ENCODE measurements at places on chromosomes 1 and 21.
A peak's percentile ranks its signal among the peaks of the same experiment; 100 is the strongest.

DNA sequence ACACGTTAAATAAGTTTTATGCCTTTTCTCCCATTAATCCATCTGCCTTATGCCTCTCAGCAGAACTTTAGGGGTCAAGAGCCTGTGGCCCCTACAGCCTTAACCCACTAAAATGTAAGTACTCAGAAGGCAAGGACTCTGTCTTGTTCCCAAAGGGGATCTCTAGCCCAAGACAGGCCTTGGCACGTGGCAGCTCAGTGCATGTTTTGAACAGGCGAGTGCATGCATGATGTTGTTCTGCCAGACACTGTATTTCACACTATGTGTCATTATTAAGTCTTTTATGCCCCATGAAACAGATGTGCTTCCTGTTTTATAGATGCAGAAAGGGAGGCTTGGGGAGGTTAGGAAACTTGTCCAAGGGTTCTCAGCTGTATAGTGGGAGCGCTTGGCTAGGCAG is 102.8 kb downstream of the ETS2 start:
- DNase-seq: no peak

- no peak for DNase-seq
These were observed 594 bp upstream of the PANK4 start for GRCh38 chr1:2526824-2527555.

DNA sequence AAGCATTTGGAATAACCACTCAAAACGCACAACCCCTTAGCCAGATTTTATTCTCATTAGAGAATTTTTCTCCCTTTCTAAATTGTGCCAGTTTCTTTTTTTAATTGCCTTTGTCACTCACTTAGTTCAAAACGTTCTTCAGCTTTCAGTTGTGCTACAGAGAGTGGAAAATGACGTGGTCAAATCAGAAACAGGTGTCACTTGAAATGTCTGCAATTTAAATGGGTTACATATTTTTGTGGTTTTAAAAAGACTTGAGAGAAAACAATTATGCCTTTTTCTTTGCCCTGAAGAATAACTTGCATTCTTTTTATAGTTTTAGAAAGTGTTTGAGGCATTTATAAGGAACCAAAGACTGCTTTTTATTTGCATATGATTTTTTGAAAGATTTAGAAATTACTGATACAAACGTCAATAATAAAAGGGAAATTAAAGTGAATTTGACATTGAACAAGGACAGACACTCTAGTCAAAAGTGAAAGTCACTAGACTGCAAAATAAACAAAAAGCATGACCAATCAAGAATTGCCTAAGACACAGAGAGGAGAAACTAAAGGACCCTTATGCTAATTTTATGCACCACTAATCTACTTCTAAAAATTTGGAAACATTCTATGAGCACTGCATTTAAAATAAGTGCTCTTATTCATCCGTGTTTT is 191.0 kb downstream of the TPR start:
- DNase-seq: peak; percentile 66

DNA sequence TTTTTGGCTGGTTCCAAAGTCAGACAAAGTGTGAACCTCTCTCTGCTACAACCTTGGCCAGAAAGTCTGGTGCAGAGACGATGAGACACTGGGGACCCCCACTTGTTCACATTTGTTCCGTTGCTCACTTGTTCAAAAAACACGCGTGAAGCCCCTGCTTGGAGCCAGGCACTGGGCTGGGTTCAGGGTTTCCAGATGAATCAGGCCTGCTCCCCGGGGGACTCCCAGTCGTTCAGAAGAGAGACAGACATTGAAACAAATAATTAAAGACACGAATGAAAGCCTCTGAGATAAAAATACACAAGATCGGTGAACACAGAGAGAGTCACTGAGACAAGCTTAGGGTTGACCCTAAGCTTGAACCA is 101.5 kb upstream of the RUNX3 start:
- no peak for DNase-seq

DNA sequence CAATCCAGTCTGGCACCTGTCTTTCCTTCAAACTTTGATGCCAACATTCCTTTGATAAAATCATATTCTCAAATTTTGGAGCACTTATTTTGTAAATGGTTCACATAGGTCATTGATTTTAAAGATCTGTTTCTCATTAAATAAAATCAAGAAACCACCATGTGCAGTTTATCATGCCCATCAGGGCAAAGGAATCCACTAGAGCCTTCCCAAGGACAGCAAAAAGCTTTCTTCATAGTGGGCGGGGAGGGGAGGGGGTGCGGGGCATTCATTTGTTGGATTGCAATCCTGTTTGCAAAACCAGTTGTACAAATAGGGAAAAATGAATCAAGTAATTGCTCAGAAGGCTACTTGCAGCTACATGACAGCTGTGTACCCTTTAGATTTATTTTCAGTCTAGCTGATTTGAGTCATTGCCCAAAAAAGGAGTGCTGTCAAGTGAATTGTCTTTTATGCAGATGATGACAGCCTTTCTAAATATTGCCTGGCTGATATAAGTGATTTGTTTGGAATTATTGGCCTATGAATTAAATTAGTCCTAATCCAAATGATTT is 23.0 kb downstream of the LRRC8B start:
- DNase-seq: no peak

DNA sequence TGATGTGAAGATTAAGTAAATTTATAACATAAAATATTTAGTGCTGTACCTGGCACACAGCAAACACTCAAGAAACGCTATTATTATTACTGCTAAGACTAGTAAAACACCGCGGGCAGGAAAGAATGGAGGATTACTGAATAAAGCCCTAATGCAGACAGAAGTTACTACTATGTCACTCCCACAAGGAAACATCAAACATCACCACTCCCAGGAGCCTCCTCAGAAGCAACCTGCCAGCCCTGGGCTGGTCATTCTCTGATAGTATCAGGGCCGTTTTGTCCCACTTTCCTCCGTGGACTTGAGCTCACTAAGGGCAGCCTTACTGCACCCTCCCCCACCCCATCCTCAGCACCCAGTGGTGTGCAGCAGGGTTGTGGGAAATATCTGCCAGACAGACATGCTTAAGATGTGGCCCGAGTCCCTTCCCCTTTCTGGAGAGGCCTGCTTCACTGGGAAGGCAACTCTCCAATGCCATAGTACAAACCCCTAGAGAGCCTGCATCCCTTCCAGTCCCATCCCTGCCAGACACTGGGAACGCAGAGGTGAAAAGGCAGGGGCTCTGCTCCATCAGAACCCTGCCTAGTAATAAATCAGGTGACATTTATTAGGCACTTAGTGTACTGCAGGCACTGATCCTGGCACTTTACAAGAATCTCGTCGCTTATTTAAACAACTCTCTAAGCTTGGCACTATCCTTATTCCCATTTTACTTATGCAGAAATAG is 41.7 kb upstream of the ECE1 start:
- no peak for DNase-seq

DNA sequence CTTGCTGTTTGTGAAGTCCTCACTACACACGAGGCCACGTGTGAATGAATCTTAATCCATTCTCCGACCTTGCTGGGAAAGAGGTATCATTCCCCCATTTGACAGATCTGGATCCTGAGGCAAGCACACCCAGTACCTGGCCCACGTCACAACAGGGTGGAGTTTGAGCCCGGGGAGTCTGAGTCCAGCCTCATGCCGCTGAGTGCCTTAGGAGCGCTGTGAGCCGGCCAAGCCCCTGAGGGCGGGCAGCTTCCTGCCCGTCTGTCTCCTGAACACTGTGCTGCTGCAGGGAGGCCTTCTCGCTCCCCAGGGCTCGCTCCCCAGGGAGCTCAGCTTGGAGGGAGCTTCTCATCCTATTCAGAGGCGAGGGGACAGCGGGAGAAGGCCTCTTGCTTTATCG is 29.7 kb downstream of the SLC45A1 start:
- DNase-seq: no peak

- no peak for DNase-seq
These were observed 202.9 kb upstream of the ESRRG start for GRCh38 chr1:216925962-216926625.

GRCh38 chr1:100229681-100230443 is 19.8 kb downstream of the DBT start:
- no peak for DNase-seq

DNA sequence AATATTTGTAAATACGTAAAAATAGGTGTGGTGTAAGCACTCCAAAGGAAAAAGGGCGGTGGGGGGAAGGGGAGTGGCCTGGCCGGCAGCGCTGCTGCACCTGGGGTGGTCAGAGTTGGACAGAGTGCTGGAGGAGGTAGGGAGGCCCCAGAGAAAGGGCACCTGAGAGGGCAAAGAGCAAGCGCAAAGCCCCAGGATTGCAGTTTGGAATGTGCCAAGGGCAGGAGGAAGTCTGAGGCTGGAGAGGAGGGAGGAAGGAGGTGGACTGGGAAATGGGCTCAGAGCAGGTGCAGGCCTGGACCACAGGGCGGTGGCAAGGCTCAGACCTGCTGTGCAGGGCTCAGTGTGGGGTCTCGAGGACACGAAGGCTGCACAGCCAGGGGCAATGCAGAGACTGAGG is 30.6 kb downstream of the LDLRAP1 start:
- DNase-seq: no peak

DNA sequence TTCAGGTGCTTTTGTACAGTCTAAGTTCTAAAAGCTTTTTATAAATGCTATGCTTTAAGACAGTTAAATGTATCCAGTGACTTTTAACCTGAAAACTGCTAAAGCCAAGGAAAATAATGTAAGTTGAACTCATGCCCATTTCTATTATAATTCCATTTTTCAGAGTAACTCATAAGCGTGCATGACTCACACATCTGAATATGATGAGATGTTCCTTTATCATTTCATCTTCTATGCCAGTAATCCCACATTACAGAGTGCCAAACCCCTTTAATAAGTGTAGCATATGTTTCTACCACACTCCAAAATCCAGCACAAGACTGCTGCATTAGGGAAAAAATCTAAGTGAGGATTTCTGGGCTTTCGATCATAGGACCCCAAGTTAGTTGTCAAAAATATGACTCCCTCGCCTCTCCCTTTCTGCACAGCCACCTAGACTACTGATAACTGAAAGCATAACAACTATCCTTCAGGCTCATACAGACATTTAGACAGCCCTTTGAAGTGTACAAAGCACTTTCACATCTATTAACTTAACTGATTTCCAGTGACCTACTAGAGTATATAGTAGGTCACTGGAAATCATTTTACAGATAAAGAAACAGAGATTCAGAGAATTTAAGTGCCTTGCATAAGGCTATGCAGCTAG is 45.3 kb downstream of the JAK1 start:
- no peak for DNase-seq

Data from SK-N-MC (cell line).